Activated T-helper 1 cell treated with Interleukin-2 at 50 U/mL for 16 hours (primary cell): ENCODE measurements at places on chromosomes 1 and 21.

DNA sequence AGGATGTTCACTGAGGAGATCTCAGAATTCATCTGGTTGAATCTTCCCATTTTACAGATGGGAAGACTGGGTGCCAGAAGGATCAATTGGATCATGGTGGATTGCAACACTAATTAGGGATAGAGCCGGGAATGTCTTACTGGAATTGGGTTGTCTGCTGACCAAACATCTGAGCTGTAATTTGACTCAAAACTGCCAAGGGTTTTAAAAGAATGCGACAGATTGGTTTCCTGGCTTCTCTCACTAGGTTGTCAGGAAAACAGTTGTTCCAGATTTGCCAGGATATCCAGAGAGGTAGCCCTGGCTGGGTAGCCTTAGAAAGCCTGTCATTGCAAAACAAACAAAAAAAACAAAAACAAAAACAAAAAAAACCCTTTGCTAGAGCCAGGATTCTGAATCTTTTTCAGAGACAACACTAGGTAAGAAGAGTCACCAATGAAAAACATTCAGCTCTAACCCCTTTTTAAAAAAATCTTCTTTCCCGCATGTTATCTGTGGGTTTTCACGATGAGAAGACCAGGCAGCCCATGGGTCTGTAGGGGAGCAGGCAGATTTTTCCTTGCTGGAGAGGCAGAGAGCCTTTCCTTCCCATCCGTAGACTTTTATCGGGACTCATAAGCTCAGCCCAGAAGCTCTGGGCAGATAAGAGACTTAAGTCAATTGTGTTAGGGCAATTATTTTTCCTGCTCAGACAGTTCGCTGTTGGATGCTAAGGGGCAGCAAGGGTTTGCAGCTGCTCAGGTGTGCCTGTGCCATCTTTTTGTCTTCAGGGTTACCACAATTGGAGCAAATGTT, 418.9 kb downstream of the PRDM2 start:
- DNase-seq: no peak

DNA sequence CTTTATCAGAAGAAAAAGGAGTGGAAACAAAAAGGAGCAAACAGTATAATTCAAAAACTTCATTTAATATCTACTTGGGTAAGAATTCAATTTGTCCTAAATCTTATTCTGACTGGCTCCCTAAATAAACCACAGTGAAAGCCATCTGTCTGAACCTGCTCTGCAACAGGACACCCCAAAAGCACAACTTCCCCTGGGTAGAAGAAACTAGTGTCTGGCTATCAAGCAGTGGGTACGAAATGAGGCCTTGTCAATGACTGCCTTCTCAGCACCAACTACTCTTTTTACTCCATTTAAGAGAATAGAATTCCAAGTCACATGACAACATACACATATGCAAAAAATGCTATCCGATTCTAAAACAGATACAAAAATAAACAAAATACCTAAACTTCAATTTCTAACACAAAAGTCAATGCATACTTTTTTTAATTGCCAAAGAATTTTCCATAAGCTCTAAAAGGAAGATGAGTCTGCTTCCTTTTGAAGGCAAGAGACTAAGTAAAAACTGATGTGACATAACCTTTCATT, 206.8 kb downstream of the SLC45A1 start:
- no peak for DNase-seq

DNA sequence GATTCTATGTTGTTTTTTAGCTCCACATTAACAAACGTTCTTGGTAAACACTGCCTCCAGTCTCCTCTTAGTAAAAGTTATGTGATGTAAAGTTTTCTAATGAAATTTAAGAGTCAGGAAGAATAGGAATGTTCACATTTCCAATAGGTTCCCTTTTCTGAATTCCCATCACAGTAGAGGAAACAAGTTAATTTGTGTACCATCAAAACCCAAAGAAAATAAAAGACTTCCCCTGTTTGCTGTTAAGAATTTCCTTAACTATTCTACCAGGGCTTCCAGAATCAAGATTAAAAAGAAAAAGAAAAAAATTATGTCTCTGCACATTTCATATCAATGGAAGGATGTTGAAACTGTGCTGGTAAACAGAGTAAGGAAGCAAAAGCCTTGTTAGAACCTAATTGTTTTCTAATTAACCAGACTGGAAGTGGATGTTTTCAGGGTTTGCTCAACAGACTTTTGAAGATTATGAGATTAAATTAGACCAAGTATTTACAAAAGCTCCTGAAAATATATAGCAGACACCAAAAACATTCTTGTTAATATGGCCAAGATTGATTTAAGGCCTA, 43.4 kb upstream of the PALMD start:
- DNase-seq: no peak

DNA sequence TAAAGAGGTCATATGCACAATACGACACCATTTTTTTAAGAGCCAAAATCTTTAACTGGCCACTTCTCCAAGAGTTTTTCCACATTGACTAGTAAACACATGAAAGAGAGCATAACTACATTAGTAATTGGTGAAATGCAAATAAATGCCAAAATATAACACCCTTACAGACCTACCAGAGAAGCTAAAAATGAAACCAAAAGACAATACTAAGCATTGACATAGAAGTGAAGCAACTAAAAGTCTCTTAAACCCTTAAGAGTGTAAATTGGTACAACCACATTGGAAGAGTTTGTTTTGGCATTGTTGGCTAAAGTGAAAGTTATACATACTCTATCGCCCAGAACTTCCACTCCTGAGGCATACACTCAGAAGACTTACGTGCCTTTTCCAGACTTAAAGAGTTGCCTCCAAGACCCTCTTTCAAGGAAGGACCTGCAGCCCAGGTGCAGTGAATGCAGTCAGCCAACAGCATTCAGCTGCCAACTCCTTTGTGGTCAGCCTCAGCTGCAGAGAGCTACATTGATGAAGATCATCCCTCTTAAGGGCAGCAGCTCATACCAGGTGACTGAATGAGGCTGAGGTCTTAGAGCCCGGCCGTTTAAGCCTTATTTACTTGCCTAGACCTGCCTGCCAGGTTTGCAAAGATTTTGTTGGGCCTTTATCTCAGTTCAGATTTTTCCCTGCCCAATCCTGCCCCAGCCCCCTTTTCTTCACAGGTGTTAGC, 839.1 kb upstream of the ADGRL2 start:
- no peak for DNase-seq

GRCh38 chr1:247118946-247119446, 14.8 kb upstream of the ZNF669 start:
- DNase-seq: no peak

DNA sequence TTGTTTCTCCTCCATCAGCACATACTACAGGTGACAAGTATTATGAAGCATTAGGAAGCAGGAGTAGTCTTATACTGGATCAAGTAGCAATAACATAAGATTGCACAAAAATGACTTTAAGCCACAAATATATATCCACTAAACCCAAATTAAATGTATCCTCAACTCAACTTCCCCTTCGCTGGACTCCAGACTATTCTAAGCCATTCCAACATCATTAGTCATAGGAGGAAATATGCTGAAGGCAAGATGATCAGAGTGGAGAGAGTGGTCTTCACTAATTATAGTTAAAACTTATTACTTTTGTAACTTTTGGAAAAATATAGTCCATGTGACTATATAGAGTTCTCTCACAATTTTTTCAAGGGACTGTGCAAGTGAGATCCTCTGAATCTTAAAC, 390.7 kb upstream of the ZP4 start:
- no peak for DNase-seq

- no peak for DNase-seq
Measured at GRCh38 chr1:213320191-213320870, 269.3 kb downstream of the RPS6KC1 start.

GRCh38 chr21:35984654-35985361, 75.5 kb downstream of the SETD4 start:
- no peak for DNase-seq

GRCh38 chr1:190608282-190608681, 130.6 kb upstream of the BRINP3 start:
- DNase-seq: no peak

DNA sequence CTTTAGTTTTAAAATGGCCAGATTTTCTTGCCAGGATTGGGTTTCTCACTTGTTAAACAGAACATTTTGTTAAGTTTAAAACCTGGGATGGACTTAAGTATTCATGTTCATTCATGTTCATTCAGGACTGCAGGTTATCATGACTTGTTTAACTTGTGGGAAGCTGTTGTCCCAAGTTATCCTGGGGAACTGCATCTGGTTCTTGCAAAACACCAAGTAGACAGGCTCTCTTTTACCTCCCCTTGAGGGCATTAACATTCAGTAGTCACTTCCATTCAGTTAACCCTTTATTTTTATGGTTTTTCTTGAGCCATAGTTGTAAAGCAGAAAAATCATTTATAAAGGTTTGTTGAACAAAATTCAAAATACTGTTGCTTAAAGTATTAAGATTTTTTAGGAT, 8.1 kb downstream of the SOD1 start:
- no peak for DNase-seq

DNA sequence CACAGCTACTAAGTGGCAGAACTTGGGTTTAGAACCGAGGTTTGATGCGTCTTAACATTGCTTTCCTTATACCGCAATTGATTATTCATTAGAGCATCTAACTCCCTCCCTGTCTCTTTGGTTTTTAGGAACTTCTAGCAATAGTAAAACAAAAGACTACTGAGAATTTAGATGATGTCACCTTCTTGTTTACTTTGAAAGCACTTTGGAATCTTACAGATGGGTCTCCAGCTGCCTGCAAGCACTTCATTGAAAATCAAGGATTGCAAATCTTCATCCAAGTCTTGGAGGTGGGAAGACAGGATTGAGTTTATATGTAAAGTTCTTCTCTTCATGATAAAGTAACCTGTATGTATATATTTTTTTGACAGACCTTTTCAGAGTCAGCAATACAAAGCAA, 35.0 kb downstream of the ZYG11A start:
- no peak for DNase-seq

- DNase-seq: no peak
Measured at GRCh38 chr1:230142608-230143210, 75.7 kb downstream of the GALNT2 start.

GRCh38 chr1:113146242-113147072, 73.5 kb downstream of the LRIG2 start:
- DNase-seq: no peak

DNA sequence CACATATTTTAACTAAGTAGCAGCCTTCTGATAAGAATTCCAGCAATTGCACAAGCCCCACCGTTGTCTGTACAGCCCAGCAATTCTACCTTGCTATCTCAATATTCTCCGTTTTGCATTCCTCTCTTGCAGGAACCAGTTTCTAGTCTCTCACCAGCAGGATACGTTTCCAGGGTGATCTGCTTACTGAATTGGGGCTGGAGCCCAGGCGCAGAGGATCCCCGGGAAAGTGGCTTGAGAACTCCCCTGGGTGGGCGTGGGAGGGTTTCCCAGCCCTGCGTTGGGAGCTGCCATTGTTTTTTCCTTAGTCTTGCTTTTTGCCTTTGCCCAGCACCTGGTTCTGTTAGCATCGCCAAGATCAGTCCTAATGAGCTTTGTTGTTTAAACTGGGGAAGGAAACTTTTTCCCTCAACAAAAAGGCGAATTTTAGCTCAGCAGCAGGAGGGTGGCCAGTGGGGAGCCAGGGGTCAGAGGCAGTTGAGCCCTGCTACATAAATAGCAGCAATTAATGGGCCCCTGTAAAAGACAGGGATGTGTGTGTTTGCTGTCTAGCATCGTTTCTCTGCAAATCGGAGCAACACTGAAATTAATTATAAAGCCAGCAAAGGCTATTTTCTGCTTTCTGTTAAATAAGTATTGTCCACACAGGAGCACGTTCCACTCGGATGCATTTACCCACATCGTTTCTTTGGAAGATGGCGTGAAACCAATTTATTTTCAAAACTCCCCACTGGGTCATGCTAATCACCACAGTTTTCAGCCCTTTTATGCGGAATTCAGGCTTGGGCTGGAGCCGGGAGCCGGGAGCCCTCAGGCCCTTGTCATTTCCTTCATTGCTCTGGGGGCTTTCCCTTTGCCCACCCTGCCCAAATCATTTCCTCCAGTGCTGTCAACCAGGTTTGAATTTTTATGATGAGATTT, 36.6 kb downstream of the HUNK start:
- DNase-seq: no peak

DNA sequence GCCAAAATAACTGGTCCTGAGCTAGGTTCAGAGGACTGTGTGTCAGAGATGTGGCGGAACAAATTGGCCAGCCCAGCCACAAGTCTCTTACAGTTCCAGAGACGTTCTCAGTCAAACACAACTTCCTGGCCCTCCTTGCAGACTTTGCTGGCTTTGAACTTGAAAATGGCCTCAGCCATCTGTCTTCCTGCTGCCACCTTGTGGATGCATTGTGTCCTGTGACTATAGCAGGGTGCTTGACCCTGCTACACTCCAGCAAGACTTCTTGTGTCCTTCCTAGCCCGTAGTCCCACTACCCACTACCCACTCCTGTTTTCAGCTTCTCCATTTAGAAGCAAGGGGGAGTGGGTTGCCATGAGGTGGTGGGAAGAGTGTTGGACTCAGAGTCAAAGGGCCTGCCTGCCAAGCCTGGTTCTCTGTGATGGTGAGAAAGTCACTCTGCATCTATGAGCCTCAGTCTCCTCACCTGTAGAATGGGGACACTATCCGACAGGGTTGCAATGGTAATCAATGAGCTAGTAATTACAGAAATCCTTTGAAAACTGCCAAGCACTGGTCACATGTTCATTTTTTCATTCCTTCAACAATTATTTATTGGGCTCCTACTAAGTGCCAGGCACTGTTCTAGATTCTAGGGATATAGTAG, 109.9 kb downstream of the IGSF21 start:
- no peak for DNase-seq

DNA sequence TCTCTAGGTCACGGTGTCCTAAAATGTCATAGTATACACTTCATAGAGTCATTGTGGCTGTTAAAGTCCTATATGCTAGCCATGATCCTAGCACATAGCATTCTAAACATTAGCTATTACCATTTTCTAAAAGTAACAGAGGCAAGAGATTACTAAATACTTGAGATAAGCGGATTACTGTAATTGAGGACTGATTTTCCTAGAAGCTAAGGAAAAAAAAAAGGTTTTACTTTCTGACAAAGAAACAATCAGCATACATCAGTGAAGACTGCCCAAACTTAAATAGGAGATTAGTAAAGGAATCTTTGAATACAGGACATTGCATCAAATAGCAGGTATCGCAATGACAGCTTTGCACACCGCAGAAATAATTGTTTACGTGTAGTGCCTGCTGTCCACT, 91.3 kb upstream of the HNRNPU start:
- no peak for DNase-seq

GRCh38 chr1:7420098-7420445, 351.0 kb upstream of the VAMP3 start:
- DNase-seq: no peak

- no peak for DNase-seq
Measured at GRCh38 chr1:5161372-5161771, 507.0 kb downstream of the AJAP1 start.

- no peak for DNase-seq
Measured at GRCh38 chr1:176795929-176796328, 333.0 kb downstream of the PAPPA2 start.

- no peak for DNase-seq
Measured at GRCh38 chr1:160987359-160988050, 32.9 kb upstream of the ITLN2 start.

GRCh38 chr1:222243902-222244301, 304.0 kb downstream of the HHIPL2 start:
- no peak for DNase-seq

GRCh38 chr1:220759147-220759546, 11.0 kb downstream of the MTARC2 start:
- no peak for DNase-seq

- no peak for DNase-seq
Measured at GRCh38 chr1:186577216-186577615, 103.0 kb downstream of the PTGS2 start.
